Heart left ventricle (tissue), 16 donors: ENCODE measurements at places on chromosomes 5 and 9.

- no peak for DNase-seq
These were observed 17.5 kb upstream of the ECPAS start for GRCh38 chr9:111501648-111502047.

DNA sequence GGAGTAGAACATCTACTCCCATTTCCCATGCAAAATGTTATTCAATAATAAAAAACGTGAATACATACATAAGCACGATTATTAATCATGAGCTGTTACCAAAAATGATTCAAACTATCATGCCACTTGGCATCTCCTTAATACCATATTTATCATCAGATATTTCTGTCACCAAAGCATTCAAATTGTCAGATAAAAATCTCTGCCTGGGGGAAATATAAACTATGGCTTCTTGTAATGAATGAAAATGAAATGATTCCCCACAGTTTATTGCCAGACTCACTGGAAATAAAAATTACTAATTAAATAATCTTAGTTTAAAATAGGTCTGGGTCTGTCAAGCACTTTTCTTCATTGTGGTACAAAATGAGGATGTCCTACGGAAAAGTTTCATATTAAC, 265.4 kb downstream of the EDIL3 start:
- DNase-seq = no peak

DNA sequence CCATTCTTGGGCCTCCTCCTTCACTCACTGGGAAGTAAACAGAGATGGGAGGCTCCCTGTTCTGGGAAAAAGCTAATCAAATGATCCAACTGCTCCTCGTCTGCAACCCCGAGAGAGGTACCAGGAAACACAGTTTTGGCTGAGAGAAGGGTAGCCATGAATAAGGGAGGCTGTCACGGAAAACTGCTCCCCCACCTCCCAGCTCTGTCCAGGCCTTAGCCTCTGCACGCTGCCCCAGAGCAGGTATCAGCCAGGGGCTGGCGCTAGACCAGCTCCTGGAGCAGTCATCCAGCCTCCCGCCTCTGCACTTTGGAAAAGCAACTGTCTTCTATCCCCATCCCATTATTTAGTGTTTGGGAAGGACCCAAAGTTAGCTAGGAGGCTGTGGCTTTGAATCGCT, 266.1 kb downstream of the NDUFS4 start:
- no peak for DNase-seq

- no peak for DNase-seq
These were observed 90.0 kb upstream of the HMHB1 start for GRCh38 chr5:143721925-143722324.

- DNase-seq = no peak
These were observed 27.2 kb downstream of the SLC25A48 start for GRCh38 chr5:135861641-135862040.

GRCh38 chr9:129177443-129177790, 644 bp downstream of the IER5L start:
- no peak for DNase-seq

DNA sequence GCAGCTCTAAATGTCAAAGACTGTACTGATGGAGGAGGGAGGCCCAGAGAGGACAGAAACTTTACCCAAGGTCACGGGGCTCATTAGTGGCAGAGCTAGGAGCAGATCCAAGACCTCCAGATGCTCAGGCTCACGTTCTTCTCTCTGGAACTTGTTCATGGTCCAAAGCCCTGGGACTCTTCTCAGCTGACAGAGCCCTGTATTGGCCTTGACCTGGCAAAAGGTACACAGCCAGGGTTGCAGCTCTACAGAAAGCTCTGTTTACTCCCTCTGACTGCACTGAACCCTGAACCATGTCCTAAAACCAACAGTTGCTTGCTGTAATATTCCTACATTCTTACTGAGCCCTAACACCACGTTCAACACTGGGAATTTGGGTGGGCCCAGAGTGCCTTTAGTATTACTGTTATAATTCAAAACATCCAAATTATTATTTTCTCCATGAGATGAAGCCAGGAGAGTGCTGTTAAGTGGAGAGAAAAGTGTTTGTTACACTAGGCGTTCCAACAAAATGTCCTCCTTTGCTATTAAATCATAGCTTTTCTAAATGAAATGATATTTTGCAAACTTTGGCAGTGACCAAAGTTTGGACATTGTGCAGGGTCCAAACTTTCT, 602.4 kb upstream of the CLINT1 start:
- no peak for DNase-seq

DNA sequence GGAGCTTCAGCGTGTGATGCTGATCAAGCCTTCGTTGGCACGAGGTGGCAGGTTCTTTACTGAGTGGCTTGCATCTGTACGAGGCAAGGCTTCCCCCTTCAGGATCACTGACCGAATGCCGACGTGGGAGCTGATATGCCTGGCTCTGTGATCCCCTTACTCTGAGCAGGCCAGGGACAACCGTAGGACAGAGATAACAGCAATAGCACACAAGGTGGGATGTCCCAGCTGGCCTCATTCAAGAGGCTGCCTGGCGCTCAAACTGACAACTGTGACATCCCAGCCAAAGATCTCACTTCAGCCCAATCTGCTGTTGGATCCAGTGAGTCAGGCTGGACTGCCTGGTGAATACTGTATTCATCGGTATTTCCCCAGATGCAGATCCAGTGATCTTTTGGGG, 199.4 kb upstream of the PANK3 start:
- DNase-seq = no peak

DNA sequence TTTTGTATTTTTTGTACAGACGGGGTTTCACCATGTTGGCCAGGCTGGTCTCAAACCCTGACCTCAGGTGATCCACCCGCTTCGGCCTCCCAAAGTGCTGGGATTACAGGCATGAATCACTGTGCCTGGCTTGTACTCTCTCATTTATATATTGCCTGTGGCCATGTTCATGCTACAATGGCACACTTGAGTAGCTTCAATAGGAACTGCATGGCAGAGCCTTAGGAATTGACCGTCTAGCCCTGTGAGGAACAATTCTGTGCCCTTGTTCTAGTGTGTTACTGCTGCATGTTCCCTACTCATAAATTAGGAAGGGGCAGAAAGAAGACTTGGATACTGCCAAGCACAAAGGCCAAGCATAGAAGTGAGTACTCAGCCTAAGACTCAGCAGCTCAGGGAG, 104.2 kb downstream of the LIFR start:
- DNase-seq = no peak

DNA sequence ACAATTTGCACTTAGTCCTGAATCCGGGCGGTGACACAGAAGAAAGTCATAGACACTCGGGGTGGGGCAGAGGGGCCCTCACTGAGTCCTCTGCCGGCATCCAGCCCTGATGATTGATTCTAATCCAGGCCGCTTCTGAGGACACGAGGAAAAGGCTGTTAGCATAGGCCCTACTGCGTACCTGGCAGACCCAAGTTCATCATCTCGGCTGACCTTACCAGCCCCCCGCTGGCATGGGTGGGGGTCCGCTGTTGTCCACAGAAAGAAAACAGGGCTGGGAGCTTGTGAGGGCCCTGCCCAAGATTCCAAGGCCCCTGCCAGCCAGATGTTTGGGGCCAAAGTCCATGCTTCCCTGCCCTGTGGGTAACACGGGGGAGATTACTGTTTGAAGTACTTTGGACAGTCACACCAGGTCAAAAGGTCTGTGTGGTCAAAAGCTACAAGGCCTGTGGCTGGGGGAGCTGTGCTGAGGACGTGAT, 24.5 kb downstream of the ERGIC1 start:
- DNase-seq = no peak

DNA sequence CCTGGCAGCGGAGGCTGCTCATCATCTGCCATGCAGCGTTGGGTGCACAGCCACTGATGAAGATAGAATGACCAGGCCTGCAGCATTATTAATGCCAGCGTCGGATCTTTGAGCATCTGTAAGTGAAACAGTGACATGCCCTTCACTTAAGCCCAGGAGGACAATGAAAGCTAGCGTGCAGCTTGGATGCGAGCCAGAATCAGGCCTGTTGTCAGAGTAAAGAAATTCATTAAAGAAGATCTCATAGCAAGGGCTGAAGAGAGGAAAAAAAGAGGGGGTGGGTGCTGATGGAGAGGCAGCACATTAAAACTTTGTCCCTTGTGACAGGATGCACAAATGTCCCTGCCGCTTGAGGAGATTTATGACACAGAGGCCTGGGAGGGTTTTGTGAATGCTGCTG, 186.1 kb upstream of the MAST4 start:
- DNase-seq = no peak

DNA sequence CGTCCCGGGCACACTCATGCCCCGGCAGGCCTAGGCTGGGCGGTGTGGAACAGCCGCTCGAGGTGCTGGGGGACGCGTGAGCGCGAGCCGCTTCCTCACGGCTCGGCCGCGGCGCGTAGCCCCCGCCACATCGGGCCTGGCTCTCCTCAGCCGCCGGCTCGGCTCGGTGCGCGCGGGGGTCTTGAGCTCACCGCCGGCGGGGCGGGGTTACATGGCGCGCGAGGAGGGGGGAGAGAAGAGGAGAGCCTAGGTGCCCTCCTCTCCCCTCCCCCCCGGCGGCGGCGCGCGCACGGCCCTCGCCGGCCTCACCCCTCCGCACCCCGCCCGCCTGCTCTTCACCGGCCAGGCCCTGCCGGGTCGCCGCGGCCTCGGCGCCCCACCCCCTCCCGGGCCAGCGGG, 7.7 kb downstream of the RANBP6 start:
- DNase-seq = peak; percentile 89

GRCh38 chr5:28286566-28286965, 1248.2 kb upstream of the CDH9 start:
- no peak for DNase-seq

- DNase-seq = no peak
These were observed 7.9 kb upstream of the ZNF608 start for GRCh38 chr5:124754206-124754927.

GRCh38 chr5:6404129-6404528, 25.8 kb upstream of the MED10 start:
- no peak for DNase-seq

GRCh38 chr9:127667127-127667844, 39.5 kb upstream of the CFAP157 start:
- no peak for DNase-seq

DNA sequence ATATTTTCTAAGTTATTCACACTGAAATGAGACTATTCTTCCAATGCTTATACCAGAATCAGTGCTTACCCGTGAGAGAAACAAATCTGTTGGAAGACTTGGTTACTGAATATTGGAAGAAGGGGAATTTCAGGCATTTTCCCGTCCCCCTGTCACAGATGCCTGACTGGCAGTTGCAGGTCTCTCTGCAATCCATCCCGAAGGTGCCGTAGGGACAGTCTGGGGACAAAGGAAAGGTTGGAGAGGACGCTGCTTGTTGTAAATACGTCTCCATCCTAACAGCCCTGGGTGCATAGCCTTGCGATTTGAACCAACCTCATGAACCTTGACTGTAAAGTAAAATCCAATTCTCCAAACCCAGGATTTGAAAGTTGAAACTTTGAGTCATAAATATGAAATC, 3.5 kb downstream of the ESM1 start:
- DNase-seq = no peak

DNA sequence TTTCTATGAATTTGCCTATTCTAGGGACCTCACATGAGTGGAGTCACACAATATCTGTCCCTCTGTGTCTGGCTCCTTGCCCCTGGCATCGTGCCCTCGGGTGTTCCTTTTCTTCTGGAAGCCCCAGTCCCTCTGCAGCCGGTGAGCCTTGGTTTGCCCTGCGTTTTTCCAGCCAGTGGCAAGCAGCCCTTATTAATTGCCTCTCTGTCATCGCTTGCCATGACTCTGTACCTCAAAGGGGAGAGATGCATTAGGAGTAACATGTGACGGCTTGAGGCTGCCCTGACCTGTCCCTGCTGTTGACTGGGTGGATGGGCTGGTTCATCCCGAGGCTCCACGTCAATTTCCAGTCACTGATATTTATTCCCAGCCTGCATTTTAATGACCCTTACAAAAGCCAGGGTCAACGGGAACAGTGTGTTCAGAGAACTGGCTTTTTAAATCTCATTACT, 87.3 kb downstream of the CFAP90 start:
- no peak for DNase-seq

GRCh38 chr9:19620326-19620725, 168.5 kb downstream of the SLC24A2 start:
- DNase-seq = no peak

DNA sequence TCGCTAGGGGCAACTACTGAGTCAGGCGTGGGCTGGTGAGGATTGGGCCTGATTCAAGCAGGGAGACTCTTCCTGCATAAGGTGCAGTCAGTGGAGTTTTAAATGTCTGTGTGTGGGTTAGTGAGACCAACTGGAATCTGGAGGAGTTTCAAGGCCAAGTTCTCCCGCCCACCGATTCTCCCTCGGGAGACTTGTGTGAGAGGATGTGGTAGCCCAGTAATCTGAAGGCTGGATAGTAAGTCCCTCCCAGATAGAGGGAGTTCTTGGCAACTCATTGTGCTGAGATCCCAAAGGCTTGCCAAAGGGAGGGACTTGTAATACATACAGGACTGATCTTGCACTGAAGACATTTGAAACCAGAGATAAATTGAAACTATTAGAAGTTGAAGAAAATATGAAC, 51.8 kb downstream of the WDR36 start:
- DNase-seq = peak; percentile 71

GRCh38 chr5:66675406-66675805, 79.2 kb downstream of the MAST4 start:
- no peak for DNase-seq

- DNase-seq = no peak
These were observed 29.7 kb downstream of the C9orf85 start for GRCh38 chr9:71941060-71941568.

- DNase-seq = no peak
These were observed 291.9 kb downstream of the ASTN2 start for GRCh38 chr9:117122953-117123352.

DNA sequence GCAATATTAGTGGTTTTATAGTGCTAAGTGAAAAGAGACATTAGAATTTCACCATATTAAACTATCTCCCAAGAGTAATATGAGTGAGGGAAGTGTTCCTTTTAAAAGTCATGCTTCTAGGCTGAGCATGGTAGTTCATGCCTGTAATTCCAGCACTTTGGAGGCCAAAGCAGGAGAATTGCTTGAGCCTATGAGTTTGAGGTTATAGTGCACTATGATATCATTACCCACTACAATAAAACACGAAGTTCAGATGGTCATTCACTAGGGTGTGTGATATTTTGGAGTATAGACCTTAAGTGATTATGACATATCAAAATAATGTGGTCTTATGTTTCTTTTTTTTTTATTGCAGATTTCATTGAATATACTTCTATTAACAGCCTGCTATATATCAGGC, 6.7 kb downstream of the KIF2A start:
- no peak for DNase-seq

DNA sequence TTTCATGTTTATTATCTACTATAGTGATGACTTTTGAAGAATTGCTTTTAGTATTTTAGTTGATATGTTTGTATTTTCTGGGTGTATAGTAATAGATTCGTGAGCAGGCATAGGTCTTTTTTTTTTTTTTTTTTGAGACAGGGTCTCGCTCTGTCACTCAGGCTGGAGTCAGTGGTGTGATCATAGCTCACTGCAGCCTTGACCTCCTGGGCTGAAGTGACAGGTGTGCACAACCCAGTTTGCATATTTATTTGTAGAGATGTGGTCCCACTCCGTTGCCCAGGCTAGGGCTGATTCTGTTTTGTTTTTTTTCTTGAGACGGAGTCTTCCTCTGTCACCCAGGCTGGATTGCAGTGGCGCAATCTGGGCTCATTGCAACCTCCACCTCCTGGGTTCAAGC, 11.9 kb downstream of the ERBIN start:
- DNase-seq = no peak

- DNase-seq = no peak
These were observed 73.9 kb downstream of the GOLPH3 start for GRCh38 chr5:32100230-32100629.

GRCh38 chr5:170293273-170293672, 4.3 kb downstream of the LCP2 start:
- DNase-seq = peak; percentile 65
